ENCODE measurements at places on chromosomes 2 and 18.

GRCh38 chr2:144827404-144827803 is 307.5 kb upstream of the ZEB2 start:
- DNase-seq = no peak

GRCh38 chr2:6749962-6750361 is 115.7 kb downstream of the CMPK2 start:
- DNase-seq = no peak

DNA sequence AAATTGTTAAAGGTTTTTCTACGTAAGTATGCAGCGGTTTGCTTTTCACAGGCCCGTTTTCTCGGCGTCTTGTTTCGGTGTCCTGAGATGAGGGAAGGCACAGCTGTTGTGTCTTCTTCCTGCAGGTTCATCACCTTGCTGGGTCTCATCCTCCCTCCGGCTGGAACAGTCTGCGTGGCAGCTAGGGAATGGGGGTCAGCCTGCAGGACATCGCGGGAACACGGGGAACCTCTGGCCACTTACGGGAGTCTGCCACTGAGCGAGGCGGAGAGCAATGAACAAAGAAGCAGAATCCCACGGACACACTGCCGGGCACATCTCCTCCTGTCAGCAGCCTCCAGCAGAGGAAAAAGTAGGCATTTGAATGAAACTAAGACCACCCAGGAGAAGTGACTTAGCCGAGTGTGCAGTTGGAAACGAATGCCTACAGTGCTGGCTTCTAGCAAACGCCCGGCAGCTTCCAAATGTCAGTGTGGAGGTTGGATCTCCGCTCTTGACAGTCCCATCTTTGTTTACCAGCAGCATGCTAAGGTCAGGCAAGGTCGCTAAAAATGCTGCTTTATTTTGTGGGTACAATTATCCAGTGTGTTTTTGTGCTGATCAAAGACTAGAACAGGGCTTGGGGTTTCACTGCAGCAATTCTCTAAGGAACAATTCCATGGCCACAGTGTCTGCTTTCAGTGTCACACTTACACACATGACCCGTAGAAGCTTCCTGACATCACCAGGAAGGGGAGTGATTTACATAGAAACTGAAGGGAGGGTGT is 109.8 kb upstream of the SEC11C start:
- no peak for DNase-seq

DNA sequence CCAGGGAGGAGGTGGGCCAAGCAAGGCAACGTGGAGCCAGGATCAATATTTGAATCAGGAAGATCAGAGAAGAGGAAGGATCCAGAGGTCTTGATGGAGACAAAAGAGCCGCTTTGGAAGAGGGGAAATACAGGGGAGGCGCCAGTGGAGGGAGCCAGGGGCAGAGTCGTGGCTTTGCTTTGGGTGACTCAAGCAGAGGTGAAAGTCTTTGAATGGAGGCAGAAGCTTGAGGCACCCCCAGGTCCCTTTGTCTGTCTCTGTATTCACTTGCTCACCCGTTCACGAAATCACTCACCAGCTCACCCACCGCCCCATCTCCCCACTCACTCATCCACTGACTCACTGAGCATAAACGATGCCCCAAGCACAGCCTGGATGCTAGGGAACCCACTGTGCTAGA is 134.1 kb downstream of the ACOXL start:
- DNase-seq = no peak

- no peak for DNase-seq
Measured at GRCh38 chr2:241736111-241736510, 1.7 kb downstream of the D2HGDH start.

GRCh38 chr2:96353606-96354101 is 18.1 kb downstream of the NCAPH start:
- DNase-seq = no peak

DNA sequence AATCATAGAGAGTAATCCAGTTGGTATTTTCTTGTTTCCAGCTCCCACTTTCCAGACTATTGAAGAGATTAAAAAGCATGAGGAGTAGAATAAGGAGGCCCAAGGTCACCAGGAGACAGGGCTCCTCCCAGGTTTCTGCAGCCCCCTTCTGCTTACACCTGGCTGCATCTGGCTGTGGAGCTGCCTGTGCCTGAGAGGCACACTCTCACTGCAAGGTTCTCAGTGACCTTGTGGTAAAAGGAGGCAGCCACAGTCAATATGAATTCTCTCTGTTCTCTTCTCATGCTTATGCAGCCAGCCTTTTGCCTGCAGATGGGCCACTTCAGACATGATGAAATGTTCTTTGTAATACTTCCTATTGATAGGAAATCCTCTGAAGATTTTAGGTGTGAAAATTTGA is 233.7 kb downstream of the MYO3B start:
- DNase-seq = no peak

DNA sequence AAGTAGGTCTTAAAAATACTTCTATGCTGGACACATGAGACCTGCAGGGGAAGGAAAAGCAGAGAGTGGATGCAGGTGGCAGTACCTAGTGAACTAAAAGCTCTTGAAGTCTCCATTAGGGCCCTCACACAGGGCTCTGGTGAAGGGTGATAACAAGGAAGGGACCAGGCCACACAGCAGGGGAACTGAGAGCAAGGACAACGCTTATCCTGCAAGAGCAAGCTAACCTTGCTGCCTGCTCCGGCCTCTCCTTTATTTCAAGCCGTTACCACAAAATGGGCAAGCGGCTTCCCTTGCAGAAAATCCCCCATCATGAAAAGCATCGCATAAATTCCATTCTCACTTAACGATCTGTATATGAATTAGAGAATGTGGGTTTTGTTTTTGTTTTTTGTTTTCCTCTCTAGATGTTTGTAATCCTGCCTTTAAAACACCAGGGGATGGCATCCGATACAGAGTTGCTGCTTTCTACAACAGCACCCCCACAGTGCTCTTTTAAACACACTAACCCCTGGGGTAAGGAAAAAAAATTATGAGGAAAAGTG is 64.5 kb downstream of the CACNB4 start:
- no peak for DNase-seq

GRCh38 chr2:84175340-84175739 is 283.7 kb downstream of the SUCLG1 start:
- DNase-seq = no peak

All from NCI-H774 (cell line).